Uterus (tissue), 4 donors: ENCODE measurements at places on chromosomes 3 and 15. TPM values are rescaled to one million over a fixed set of nuclear protein-coding genes. Genes with fewer than 3 reads are reported as not detected.

Gene MASP1
- total RNA-seq = 121 TPM

Gene TMOD2
- total RNA-seq = 20.9 TPM

- no peaks in the 10 kb centered on the region for H3K27me3 ChIP-seq
- DNase-seq = no peak
- no peak overlapping the region for H3K4me3 ChIP-seq
- no peaks in the 10 kb centered on the region for H3K4me1 ChIP-seq
- no peak overlapping the region for H3K27ac ChIP-seq
Measured at GRCh38 chr3:118587037-118587741, 447.5 kb downstream of the IGSF11 start.

DNA sequence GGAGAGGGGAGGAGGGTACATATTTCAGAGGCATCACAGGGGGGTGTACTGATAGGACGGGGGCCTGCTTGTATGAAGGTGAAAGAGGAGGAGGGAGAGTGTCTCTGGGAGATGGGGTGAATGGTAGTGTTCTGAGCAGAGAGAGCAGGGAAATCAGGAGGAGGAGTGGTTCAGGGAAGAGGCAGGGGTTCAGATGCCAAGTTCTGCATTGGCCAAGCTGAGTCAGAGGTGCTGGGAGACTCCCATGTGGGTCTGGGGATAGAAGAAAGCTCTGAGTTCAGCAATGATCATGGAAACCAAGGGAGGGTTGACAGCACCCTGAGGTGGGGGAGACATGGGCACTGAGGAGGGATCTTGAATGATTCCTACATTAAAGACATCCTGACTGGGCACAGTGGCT, 3.0 kb downstream of the CYP8B1 start:
- no peak overlapping the region for H3K27ac ChIP-seq
- no peaks in the 10 kb centered on the region for H3K36me3 ChIP-seq
- no peak for DNase-seq
- no peaks in the 10 kb centered on the region for H3K27me3 ChIP-seq

- H3K27me3 ChIP-seq = no peaks in the 10 kb centered on the region
- DNase-seq = no peak
- H3K36me3 ChIP-seq = no peaks in the 10 kb centered on the region
- no peak overlapping the region for H3K27ac ChIP-seq
- H3K4me1 ChIP-seq = no peaks in the 10 kb centered on the region
- H3K4me3 ChIP-seq = no peak overlapping the region
Measured at GRCh38 chr15:91879158-91879557, 25.6 kb downstream of the SLCO3A1 start.

DNA sequence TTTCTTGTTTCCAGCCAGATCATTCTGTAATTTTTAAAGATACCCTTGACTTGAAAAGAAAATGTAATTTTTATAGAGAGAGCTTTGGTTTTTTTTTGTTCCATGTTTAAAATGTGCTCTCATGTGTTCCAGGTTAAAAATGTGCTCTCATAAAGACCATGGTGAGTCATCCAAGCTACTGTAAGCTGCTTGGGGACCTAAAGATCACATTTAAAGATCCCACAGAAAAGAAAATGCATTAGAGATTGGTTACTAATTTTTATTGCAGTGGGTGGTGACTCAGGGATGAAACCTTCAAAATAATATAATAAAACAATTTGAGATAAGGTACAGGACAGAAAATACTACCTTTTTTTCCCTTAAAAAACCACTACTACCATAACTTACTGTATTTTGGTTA, 11.0 kb downstream of the TCF12 start:
- H3K36me3 ChIP-seq = no peaks in the 10 kb centered on the region
- no peaks in the 10 kb centered on the region for H3K27me3 ChIP-seq
- no peak overlapping the region for H3K4me3 ChIP-seq
- no peak overlapping the region for H3K27ac ChIP-seq

DNA sequence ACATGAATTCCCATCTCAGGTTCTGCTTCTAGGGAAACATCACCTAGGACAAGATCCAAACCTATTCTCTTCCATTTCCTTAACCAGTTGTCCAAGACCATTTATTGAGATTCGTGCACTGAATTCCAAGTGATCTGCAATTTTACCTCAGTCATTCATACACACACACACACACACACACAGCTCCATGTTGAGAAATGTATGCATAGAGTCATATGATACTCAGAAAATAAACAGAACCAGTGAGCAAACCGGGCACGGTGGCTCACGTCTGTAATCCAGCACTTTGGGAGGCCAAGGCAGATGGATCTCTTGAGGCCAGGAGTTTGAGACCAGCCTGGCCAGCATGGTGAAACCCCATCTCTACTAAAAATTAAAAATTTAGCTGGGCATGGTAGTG, 6.1 kb upstream of the KPNA1 start:
- no peak for DNase-seq
- H3K27me3 ChIP-seq = no peaks in the 10 kb centered on the region
- H3K4me1 ChIP-seq = no peaks in the 10 kb centered on the region
- no peak overlapping the region for H3K4me3 ChIP-seq
- H3K27ac ChIP-seq = no peak overlapping the region
- H3K36me3 ChIP-seq = no peaks in the 10 kb centered on the region

DNA sequence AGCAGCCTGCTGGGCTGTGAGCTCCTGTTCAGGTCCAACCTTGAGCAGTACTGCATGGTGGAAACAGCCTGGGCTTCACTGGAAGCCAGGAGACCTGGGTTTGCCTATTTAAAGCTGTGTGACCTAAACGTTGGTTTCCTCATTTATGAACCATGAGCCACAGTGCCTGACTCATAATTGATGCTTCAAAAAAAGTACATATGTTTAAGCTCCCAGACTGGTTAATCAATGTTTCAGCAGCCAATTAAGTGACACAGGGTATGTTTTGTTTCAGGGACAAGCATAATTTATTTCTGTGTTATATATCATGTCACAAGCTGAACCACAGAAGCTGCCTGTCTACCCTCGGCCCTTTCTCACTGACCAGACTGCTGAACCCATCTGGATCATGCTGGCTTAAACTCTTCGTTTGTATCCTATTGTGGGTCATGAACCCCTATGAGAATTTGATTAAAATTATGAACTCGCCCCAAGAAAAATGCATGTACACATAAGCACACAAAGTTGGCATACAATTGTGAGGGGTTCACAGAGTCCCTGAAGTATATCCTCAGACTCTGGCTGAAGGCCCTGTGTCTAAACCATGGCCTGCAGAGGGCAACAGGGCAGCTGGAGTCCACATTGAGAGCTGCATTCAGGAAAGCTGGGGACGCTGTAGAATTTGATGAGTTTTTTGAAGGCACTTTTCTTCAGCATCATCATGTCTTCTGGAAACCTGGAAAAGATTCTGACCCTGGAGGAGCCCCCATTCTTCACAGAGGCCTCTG, 23.7 kb downstream of the HDC start:
- no peak overlapping the region for H3K4me3 ChIP-seq
- no peaks in the 10 kb centered on the region for H3K4me1 ChIP-seq
- H3K36me3 ChIP-seq = no peaks in the 10 kb centered on the region
- H3K27ac ChIP-seq = no peak overlapping the region
- DNase-seq = no peak

Gene SPINT1
- total RNA-seq = not detected

DNA sequence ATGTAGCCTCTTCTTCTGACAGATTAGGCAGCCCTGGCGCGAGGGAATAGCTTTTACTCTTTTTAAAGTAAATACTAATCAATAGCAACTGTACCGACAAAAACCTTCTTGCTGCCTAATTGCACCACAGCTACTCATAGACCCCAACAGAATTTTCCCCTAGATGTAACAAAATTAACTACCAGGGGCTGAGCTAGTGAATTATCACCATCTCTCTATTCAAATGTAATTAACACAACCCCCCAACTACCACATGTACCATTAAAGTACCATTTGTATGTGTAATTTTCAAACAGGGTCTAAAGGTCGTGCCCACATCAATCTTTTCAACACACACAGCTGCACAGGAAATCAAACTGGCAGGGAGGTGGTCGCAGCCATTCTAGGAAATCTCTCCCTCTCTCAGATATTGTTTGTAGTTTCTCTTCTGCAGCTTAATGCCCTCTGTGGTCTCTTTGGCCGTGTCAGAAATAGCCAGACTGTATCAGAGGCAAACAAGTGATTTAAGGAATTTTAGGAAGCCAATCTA, 322.9 kb downstream of the RORA start:
- no peaks in the 10 kb centered on the region for H3K4me1 ChIP-seq
- H3K36me3 ChIP-seq = no peaks in the 10 kb centered on the region
- H3K27ac ChIP-seq = no peak overlapping the region
- no peaks in the 10 kb centered on the region for H3K27me3 ChIP-seq
- no peak overlapping the region for H3K4me3 ChIP-seq

Gene VPS8
- 76.5 TPM for total RNA-seq

Gene NPAP1
- total RNA-seq = not detected

Gene ACKR2
- total RNA-seq = 3.1 TPM

GRCh38 chr3:7095116-7095515, 234.2 kb downstream of the GRM7 start:
- no peaks in the 10 kb centered on the region for H3K36me3 ChIP-seq
- no peaks in the 10 kb centered on the region for H3K27me3 ChIP-seq
- no peak overlapping the region for H3K4me3 ChIP-seq
- no peaks in the 10 kb centered on the region for H3K4me1 ChIP-seq
- no peak overlapping the region for H3K27ac ChIP-seq

GRCh38 chr3:46368569-46368968, 2.2 kb upstream of the CCR5 start:
- H3K4me1 ChIP-seq = no peaks in the 10 kb centered on the region
- no peak overlapping the region for H3K4me3 ChIP-seq
- no peaks in the 10 kb centered on the region for H3K36me3 ChIP-seq
- DNase-seq = no peak
- H3K27ac ChIP-seq = no peak overlapping the region
- H3K27me3 ChIP-seq = no peaks in the 10 kb centered on the region

Gene ATP13A5
- total RNA-seq = not detected

Gene C2CD4A
- not detected for total RNA-seq

GRCh38 chr15:71202712-71203111, 87.4 kb downstream of the THSD4 start:
- no peak overlapping the region for H3K27ac ChIP-seq
- no peak overlapping the region for H3K4me3 ChIP-seq
- H3K36me3 ChIP-seq = no peaks in the 10 kb centered on the region
- no peaks in the 10 kb centered on the region for H3K4me1 ChIP-seq
- H3K27me3 ChIP-seq = no peaks in the 10 kb centered on the region

Gene UBE2E2
- 44.7 TPM for total RNA-seq

- no peaks in the 10 kb centered on the region for H3K4me1 ChIP-seq
- no peaks in the 10 kb centered on the region for H3K27me3 ChIP-seq
- H3K27ac ChIP-seq = no peak overlapping the region
- no peaks in the 10 kb centered on the region for H3K36me3 ChIP-seq
Measured at GRCh38 chr3:122081543-122082247, 26.5 kb downstream of the CD86 start.

Gene GRM7
- total RNA-seq = 15.8 TPM

Gene CCDC13
- not detected for total RNA-seq

- peak; percentile 7 for DNase-seq
- H3K4me3 ChIP-seq = no peak overlapping the region
- no peaks in the 10 kb centered on the region for H3K27me3 ChIP-seq
- no peaks in the 10 kb centered on the region for H3K4me1 ChIP-seq
- no peaks in the 10 kb centered on the region for H3K36me3 ChIP-seq
Measured at GRCh38 chr15:68318008-68318835, 40.7 kb downstream of the FEM1B start.

DNA sequence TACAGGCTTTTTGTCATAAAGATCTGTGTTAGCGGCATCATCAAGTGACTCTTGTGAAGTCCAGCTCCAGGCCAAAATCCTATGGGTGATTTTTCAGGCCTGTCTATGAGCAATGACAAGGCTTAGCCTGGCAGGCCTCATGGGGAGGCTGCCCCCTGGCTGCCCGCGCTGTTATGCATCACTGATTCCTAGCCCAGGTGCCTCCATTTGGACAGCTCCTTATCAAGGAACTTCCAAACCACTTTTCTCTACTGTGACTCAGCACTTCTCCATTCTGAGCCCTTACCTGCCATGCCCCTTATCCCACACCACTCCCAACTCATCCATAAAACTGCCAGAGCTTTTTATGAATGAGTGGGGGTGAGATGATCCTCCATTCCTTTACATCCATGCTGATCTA, 91.5 kb upstream of the C3orf80 start:
- H3K4me3 ChIP-seq = no peak overlapping the region
- DNase-seq = no peak

- DNase-seq = no peak
- no peak overlapping the region for H3K4me3 ChIP-seq
- H3K27ac ChIP-seq = no peak overlapping the region
- H3K27me3 ChIP-seq = no peaks in the 10 kb centered on the region
- no peaks in the 10 kb centered on the region for H3K4me1 ChIP-seq
- H3K36me3 ChIP-seq = no peaks in the 10 kb centered on the region
Measured at GRCh38 chr3:33389908-33390307, 50.3 kb downstream of the UBP1 start.

DNA sequence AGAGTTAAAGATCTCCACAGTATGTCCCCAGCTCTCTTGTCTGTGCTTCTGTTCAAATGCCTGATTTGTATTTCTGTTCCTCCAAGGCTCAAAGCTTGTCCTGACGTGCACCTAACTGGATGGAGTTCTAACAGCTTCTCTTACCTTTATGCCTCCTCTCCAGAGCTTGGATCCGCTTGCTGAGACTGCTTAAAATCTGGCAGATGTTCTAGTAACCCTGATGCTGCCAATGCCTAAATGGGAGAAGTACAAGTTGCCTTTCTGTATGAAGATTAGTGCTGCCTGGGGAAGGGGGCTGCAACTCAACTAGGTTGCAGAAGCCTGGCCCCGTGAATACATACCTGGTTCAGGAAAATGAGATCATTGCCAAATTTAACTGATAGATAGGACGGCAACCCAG, 354.5 kb upstream of the KCNMB2 start:
- H3K4me1 ChIP-seq = no peaks in the 10 kb centered on the region
- no peak for DNase-seq
- H3K27ac ChIP-seq = no peak overlapping the region
- H3K27me3 ChIP-seq = no peaks in the 10 kb centered on the region

DNA sequence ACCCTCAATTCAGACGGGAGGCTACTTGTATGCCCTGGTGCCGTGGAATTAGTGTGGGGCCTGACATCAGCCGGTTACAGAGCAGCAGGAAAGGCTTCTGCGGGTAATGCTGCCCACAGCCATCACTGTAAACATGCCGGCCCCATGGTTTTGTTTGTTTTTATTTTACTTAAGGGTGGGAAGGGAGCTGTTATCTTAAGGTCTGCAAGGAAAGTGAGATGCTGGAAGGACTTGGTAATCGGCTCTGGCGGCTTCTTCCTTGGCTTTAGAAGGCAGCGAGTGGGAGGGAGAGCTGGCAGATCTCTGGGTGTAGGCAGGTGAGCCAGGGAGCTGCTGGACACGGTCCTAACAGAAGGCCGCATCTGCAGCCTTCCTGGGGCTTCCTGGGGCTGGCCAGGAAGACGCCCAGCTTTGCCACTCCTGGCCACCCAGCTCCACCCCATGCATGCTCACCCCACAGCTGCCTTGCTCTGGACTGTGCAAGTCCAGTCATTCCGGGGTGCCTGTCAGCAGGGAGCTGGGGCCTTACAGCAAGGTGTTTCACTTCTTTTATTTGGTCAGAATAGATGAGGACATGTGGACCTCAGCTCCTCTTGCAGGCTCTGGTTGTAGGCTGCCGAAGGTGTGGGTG, 54.1 kb upstream of the FURIN start:
- H3K27ac ChIP-seq = no peak overlapping the region
- H3K36me3 ChIP-seq = no peaks in the 10 kb centered on the region
- no peaks in the 10 kb centered on the region for H3K27me3 ChIP-seq
- no peaks in the 10 kb centered on the region for H3K4me1 ChIP-seq
- DNase-seq = no peak
